ENCODE measurements at places on chromosomes 2 and 18.

GRCh38 chr18:35005963-35006577 lies 35.1 kb upstream of the MAPRE2 start:
- DNase-seq, result no peak

DNA sequence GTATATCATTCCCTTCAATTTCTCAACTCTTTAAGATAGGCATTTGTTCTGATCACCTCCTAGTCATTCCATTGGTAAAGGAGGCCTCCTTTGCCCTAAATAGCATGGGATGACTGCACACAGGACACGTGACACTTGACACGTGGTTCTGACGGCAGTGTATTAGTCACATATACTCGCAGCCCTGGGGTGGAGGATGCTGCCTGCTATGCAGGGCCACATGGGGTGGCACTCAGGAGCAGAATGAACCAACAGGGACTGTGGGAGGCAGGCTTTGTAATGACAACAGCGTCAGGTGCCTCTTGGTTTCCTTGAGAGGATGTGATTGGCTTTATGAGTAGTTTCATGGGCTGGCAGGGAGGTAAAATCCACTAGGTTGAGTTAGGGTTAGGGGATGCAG lies 9.3 kb upstream of the KCNS3 start:
- DNase-seq, result no peak

GRCh38 chr18:7338846-7339245 lies 108.0 kb downstream of the LRRC30 start:
- DNase-seq, result no peak

DNA sequence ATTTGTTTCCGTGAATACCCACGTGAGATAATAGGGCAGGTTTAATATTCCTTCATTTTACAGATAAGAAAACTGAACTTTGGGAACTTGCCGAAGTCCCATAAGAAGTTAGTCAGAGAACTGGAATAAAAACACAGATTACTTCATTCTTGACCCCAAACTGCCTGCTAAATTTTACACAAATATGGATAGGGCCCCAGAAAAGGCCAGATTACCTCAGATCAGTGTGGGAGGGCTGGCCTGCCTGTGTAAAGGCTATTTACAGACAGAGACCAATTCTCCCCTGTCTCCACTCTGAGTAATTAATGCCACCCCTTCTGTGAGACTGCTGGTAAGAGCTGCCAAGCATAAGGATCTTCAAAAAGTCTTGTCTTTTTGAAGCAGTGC lies 139.2 kb downstream of the MGAT5 start:
- DNase-seq, result no peak

- DNase-seq, result no peak
Measured at GRCh38 chr2:134949981-134950708, 31.5 kb downstream of the CCNT2 start.

DNA sequence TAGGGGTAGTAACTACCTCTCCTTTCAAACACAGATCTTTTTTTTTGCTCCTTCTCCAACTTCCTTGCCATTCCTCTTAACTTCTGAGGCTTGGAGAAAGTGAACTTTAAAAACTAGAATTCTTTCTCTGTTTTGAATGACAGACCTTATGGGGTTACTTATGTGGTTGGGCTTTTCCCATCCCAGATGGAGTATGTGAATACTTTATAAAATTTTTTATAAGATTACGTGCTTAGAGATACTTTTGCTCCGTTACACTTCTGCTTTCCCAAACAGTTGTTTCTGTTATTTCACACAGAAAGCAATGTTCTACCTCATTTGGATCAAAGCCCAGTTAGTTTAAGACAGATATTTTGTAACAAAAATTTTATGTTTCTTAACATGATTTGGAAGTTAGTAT lies 20.2 kb downstream of the GREB1L start:
- no peak for DNase-seq

DNA sequence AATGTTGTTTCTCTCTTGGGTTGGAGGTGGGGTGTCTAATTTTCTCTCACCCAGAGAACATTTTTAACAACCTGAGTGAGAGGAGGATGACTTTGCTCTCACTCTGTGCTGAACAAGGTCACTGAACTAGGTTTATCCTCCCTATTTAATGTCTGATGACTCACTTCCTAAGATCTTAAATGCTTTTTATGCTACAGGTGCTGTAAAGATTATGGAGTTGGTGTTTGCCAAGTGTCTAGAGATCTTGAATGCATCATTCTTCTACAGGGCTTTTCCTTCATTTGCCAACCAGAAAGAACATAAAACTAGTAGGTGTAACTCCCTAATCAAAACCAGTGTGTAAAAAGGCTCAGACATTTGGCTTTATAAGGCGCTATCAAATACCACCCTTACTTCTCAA lies 350.5 kb upstream of the ETAA1 start:
- DNase-seq, result no peak

DNA sequence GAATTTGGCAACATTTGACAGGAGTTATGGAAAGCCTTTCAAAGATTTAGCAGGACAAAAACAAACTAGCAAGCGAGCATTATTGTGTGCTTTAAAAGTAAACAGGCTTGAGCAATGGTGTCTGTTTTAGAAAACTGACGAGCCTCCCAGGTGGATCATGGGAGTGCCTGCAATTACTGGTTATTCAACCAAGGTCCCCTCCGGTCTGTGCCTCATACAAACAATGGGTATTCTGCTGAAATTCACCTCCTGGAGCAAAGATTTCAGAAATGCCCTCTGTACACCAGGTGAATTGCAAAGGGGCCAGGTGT lies 22.4 kb downstream of the RTP5 start:
- no peak for DNase-seq

DNA sequence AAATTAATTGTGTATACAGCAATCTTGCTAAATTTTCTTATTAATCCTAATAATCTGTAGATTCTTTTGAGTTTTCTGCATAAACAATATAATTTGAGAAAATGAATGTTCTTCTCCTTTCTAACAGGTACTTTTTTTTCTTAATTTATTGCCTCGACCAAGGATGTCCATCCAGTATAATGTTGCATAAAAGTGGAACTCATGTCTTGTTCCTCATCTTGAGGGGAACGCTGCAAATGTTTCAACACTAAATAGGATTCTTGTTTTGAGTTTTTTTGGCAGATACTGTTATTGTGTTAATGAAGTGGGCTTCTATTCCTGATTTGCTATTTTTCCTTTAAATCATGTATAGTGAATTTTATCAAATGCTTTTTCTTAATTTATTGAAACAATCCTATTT lies 244.4 kb upstream of the REV1 start:
- DNase-seq, result no peak

DNA sequence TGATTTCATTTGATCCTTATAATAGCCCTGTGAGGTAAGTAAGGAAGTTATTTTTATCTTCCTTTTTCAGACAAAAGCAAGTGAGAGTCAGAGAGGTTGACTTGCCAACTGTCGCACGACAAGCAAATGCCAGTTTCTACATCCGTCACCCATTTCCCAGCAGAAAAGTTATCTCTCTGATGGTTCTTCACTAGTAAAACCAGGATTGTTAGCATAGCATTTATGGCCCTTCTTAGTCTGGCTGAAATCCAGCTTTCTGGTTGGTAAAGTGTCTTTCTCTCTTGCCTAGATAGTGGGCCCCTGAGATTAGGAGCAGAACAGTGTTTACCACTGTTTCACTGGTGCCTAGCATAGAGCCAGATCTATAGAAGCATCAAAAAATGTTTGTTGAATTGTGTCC lies 7.1 kb upstream of the XDH start:
- no peak for DNase-seq

DNA sequence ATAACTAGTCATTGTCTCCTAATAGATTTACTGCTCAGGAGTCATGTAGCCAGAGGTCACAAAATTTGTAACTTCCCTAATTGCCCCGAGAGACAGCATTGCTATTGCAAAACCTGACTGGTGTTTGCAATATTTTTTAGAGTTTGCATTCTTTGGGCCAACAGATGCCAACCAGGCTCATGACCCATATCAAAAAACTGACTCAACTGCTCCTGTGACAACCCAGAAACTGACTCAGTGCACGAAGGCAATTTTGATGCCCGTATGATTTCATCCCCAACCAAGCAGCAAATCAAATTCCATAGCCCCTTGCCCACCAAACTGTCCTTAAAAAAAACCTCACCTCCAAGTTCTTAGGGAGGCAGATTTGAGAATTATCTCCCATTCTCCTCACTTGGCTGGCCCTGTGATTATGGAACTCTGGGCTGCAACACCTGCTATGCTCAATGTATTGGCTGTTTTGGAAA lies 951.3 kb downstream of the TSN start:
- DNase-seq, result no peak

GRCh38 chr2:57204364-57204763 lies 842.2 kb upstream of the VRK2 start:
- no peak for DNase-seq

GRCh38 chr2:39023649-39024048 lies 97.2 kb downstream of the SOS1 start:
- no peak for DNase-seq

- no peak for DNase-seq
Measured at GRCh38 chr2:21314322-21314835, 190.6 kb downstream of the TDRD15 start.

GRCh38 chr2:179860255-179861026 lies 971 bp downstream of the ZNF385B start:
- DNase-seq, result no peak

GRCh38 chr2:16617282-16618266 lies 48.1 kb downstream of the CYRIA start:
- no peak for DNase-seq

DNA sequence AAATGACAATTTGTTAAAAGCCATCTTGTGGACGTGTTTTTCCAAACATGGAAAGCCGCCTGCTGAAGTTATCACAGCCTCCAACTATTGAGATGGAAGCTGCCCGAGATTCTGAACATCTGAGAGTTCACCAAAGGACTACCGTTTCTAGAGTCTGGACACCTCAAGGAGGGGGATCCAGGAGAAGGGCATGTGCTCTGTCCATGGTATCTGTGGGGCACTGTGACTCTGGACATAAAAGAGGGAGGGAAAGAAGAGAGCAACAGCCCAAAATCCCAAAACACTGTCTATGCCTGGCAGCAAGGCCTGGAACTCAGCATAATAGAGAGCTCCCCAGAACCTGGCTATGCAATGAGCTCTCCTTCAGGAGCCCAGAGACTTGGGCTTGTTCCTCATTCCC lies 319.9 kb downstream of the EN1 start:
- no peak for DNase-seq

GRCh38 chr2:85577386-85578242 lies at the start of gene VAMP8:
VAMP8 (plus strand) TSS chr2:85577586; CDS start chr2:85577647, 61 bp downstream.
- no peak for DNase-seq

DNA sequence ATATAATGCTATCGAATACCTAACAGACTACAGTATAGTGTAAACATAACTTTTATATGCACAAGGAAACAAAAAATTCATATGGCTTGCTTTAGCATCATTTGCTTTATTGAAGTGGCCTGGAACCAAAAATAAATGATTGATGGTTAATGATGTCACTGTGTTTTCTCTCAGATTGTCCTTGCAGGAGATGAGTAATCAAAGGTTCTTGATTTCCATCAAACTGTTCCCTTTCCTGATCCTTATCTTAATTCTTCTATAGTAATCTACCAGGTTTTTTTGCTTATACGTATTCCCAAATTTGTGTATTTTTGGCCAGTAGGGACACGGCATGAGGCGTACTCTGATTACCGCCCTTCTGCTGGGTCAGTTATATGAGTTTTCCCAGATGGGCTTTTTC lies 104.9 kb upstream of the CXCR4 start:
- no peak for DNase-seq

DNA sequence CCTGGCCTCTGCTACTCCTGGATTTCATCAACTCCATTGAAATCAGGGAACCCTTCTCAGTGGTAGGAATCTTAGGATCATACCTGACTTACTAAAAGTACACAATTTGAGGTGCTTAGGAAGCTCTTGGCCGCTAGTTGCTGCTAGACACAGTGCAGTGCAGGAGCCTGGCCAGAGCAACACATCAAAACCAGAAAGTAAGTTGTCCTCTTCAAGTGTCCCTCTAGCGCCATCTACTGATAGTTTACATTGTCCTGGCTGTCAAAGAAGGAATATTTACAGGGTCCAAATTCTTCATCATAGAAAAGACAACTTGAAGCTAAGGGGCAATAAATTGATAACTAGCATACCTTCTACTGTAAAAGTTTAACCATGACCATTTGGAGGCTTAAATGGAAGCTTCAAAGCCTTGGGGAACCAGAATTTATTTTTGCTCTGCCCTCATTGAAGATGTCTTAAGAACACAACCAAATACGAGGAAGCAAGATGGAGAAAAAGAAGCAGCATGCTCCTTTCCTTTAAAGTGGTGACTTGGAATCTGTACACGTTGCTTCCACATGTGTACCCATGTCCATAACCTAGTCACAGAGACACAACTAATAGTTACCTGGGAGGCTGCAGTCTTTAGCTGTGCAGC lies 889.1 kb upstream of the GCFC2 start:
- no peak for DNase-seq

- no peak for DNase-seq
Measured at GRCh38 chr2:44833171-44834069, 108.1 kb upstream of the SIX3 start.

- no peak for DNase-seq
Measured at GRCh38 chr2:23746141-23746863, 180.6 kb downstream of the ATAD2B start.

DNA sequence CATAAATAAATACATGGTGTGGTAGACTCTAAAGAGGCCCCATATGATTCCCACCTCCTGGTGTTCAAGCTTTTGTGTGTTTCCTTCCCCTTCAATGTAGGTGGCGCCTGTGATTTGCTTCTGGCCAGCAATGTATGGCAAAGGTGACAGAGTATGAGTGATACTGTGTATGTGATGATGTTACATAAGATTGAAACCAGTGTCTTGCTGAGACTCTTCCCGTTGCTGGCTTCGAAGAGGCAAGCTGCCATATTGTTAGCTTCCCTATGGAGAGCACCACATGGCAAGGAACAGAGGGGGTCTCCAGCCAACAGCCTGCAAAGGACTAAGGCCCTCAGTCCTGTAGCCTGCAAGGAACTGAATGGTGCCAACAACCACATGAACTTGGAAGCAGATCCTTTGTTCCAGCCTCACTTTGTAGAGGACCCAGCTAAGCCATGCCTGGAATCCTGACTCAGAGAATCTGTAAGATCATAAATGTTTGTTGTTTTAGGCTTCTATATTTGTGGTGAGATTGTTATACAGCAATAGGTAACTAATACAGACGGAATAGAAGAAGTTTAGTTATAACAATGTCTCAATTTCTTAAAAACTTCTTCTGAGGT lies 1.7 kb upstream of the SMAD4 start:
- DNase-seq, result no peak

DNA sequence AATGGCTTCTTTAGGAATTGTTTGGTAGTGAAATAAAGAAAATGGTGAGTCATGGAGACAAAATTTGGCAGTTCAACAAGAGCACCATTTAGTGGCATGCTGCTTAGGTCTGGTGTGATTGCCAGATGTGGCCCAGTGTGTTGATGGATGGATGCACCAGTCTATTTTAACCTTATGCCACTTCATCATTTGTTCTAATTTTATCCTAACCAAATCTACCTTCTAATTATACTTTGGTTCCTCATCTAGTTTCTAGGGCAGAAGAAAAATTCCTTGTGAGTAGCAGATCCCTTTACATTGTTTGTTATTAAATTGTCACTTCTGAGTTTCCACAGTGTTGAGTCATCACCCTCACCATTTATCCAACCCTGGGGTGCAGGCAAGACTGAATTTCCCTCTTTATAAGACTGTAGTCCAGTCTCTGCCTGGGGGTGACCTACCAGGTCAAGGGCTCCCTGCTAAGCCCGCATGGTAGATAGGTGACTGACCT lies 32.5 kb downstream of the NABP1 start:
- DNase-seq, result no peak
